ENCODE measurements at places on chromosomes 11 and 22.

DNA sequence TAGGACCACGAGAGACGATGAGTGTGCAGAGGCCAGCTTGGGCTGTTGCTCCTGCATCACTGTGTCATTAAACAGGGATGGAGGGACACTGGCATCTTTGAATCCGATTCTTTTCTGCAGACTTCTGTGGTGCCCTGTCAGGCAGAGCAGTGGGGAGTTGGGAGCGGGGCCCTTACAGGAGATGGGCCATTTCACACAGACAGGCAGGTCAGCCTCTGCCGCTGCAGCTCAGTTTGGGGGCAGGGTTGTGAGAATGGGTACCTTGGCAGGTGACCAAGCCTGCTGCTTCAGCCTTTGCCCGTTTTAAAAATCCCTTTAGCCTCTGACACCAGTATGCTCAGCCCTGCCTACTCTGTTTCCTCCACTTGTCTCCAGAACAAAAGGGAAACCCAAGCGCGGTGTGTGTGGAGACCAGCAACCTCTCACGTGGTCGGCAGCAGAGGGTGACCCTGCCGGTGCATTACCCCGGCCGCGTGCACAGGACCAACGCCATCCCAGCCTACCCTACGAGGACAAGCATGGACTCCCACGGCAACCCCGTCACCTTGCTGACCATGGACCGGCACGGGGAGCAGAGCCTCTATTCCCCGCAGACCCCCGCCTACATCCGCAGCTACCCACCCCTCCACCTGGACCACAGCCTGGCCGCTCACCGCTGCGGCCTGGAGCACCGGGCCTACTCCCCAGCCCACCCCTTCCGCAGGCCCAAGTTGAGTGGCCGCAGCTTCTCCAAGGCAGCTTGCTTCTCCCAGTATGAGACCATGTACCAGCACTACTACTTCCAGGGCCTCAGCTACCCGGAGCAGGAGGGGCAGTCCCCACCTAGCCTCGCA, 12.6 kb downstream of the C22orf31 start:
- no peak for DNase-seq

- DNase-seq: peak; percentile 35
Observed at GRCh38 chr11:3807909-3808860, at the start of gene PGAP2. PGAP2 (plus strand) TSS chr11:3808560; CDS start chr11:3811260, 2,700 bp downstream.

- no peak for DNase-seq
Observed at GRCh38 chr22:49147171-49147570, 680.5 kb downstream of the BRD1 start.

GRCh38 chr11:69241075-69241740, 52.7 kb upstream of the MYEOV start:
- DNase-seq: no peak

- DNase-seq: no peak
Observed at GRCh38 chr11:16402654-16403447, 46.5 kb upstream of the SOX6 start.

GRCh38 chr22:38776086-38776485, 17.9 kb downstream of the DNAL4 start:
- no peak for DNase-seq

DNA sequence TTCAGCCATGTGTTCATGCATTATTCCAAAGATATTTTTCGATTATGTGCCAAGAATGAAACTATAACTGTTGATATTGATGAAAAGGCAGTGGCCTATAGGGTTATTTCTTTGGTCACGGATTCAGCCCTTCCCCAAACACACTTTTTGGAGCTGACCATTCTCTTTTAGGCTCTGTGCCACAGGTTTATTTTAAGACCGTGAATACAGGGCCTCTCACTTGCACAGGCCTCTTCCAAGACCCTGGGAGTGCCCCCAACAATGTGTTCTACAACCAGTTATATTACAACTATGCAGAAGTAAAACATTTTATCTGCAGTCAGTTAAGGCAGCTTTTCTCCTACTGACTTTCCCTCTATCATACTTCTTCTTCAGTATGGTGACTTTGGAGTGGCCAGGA, 104.6 kb downstream of the ALX4 start:
- no peak for DNase-seq

DNA sequence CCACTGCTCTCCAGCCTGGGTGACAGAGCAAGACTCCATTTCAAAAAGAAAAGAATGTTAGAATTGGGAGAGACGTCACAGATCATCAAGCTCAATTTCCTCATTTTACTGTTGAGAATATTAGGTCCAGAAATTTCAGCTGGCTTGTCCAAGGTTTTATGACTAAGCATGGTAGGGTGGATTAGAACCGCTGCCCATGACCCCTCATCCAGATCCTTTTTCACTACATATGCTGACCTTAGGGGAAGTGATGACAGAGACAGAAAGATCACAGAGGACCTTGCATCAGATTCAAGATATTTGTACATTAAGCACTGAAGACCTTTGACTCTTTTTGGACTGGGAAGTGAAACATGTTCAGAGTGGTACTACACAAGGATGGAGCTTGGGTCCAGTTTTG, 134.5 kb downstream of the ADAMTS15 start:
- DNase-seq: no peak

DNA sequence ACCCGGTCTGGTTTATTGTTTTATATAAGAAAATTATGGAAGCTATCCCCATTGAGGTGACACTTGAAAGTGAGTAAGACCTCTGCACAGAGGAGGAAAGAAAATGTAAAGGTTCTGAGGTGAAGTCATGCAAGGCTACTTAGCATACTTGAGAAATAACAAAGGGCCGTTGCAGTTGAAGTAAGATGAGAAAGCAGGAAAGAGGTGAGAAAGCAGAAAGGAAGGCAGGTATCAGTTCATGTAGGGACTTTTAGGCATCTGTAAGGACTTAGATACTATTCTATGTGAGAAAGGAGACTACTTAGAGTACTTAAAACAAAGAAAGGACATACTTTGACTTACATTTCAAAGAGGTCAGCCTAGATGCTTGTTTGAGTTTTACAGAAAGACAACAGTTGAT, 84.7 kb downstream of the CASP12 start:
- DNase-seq: no peak

Data from CD4-positive, alpha-beta T cell (primary cell).